AG09319 (cell line): ENCODE measurements at places on chromosomes 4 and X.

- DNase-seq = no peak
These were observed 48.7 kb upstream of the ABCG2 start for GRCh38 chr4:88207171-88207570.

DNA sequence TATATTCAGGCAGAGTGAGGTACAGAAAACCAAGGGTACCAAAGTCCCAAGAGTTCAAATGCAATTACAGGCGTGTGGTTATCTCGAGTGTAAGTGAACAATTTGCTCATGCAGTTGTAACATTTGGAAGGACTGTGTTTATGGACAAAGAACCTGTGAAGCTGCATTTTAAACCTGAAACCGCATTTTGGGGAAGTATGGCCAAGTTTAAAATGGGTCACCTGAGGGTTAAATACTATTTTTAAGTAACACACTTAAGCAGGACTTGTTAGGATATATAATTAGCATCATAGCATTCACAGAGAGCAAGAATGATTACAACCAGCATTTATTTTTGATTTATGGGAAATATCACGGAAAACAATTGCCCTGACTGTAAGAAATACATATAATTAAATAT, 79.1 kb upstream of the LCORL start:
- no peak for DNase-seq

GRCh38 chrX:149274516-149275105, 230.5 kb downstream of the IDS start:
- DNase-seq = no peak

DNA sequence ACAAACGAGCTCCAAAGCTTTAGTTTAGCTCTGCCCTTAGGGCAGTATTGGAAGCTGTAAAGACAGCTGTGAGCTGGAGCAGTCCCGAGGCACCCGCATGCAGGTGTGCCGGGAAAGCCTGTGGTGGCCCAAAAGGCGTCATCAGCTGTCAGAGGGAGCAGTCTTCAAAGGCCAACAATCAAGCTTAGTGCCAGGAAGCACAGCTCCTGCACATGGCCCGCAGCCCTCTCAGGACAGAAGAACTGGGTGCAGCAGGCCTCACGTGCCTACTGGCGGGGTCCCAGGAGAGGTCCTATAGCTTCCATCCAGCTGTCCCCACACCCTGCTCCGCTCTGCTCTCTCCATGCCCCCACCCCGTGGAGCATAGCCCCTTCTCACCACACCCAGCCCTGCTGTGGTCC, 92.2 kb upstream of the TRIM2 start:
- no peak for DNase-seq

- no peak for DNase-seq
These were observed 44.1 kb downstream of the SLC16A2 start for GRCh38 chrX:74465424-74465823.

GRCh38 chrX:120462370-120462769, 6.7 kb downstream of the LAMP2 start:
- no peak for DNase-seq

GRCh38 chr4:181956512-181956911, 286.7 kb upstream of the TENM3 start:
- no peak for DNase-seq

DNA sequence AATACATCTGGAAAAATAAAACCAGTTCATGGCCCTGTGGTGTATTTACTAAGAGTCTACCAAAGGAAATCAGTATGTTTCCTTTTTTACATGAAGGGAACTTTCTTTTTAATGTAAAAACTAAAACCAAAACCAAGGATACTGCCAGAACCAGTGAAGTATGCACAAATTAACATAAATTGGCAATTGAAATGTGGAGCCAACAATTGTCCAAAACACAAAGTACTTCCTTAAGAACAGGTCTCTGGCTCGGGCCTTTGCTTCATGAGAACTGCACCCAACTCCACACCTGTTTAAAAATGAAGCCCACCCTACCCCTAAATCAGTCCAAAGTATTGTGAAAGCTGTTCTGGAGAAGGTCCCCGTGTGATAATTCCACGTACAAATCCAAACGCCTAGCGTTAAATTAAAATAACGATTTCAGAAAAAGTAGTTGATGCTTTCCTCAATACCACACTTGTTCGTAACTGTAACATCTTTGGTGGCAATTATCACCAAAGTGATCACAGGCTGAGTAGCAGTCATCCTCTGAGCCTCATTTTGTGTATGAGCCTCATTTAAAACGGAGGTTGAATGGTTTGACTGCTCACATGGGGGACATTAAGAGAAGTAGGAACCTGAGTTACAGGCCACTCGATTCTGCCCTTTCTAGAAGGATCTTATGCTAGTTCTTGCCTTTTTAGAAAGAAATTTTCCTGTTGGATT, 93.0 kb downstream of the GEMIN8 start:
- no peak for DNase-seq

- DNase-seq = no peak
These were observed at the start of gene LONRF3 for GRCh38 chrX:118974088-118974907. Gene LONRF3 (plus strand): TSS chrX:118974618. CDS start chrX:118974781, 163 bp downstream.

DNA sequence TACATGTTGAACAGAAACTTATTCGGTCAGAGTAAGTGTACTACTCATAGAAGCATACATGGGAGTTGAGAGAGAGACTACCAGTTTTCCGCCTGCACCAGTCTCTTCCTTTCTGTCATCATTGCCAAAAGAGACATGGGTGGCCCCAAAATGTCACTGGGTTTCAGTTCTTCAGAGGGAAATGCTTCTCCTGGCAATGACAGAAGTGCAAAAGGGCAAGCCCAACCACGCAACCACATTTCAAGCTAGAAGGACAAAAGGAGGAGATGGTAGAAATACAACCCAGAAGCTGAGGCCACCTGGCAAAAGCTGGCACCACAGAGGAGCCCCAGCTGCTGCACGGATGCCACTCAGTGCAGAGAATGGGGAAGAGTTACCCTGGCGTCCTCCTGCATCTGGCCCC, 320.1 kb downstream of the BCOR start:
- DNase-seq = no peak

GRCh38 chrX:148316446-148316845, 184.0 kb upstream of the AFF2 start:
- no peak for DNase-seq

- no peak for DNase-seq
These were observed 9.3 kb downstream of the SORCS2 start for GRCh38 chr4:7201420-7202305.

GRCh38 chrX:112108145-112108544, 25.6 kb upstream of the TRPC5 start:
- no peak for DNase-seq

DNA sequence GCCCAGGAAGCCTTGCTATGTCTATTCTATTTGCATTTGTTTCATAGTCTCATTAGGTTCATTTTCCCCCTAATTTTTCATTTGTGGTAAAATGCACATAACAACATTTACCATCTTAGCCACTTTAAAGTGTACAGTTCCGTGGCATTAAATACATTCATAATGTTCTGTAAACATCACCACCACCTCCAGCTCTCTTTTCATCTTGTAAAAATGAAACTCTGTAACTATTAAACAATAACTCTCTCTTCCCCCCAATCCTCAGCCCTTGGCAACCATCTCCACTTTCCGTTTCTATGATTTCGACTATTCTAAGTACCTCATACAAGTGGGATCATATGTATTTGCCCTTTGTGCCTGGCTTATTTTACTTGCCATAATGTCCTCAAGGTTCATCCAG, 19.9 kb downstream of the ARHGEF38 start:
- DNase-seq = no peak

DNA sequence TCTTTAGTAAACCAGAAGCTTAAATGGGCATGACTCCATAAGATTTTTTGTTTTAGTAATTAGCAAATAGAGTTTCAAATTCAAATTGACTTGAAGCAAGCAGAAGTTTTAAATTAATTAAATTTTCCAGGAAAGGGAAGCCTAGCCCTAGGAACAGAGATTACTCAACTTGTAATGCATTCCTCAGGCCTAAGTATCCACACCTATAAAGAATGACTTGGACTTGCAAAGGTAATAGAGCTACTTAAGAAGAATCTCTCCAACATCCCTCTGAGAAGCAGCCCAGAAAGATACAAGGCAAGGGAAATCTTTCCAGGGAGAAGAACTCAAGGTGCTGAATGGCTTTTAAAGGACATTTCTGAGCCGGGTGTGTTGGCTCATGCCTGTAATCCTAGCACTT, 16.9 kb upstream of the TMPRSS11E start:
- no peak for DNase-seq

DNA sequence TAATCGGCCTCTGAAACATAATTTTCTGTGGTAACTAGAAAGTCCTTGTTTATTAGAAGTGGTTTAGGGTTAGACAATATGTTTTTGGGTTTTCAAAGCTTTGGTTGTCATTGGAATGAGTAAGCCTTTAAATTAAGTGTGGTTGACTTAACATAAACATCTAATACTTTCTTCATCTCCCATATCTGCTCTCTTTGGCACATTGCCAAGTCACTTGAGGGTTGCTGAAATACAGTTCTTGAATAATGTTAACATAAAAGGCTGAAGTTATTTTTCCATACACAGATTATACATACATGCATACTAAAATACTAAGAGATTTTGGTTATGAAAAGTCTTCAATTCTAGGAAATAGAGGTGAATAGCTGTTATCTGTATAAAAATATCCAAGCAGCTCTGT, 241.7 kb upstream of the BMP3 start:
- no peak for DNase-seq

GRCh38 chr4:101224358-101225218, 122.7 kb downstream of the PPP3CA start:
- DNase-seq = no peak

DNA sequence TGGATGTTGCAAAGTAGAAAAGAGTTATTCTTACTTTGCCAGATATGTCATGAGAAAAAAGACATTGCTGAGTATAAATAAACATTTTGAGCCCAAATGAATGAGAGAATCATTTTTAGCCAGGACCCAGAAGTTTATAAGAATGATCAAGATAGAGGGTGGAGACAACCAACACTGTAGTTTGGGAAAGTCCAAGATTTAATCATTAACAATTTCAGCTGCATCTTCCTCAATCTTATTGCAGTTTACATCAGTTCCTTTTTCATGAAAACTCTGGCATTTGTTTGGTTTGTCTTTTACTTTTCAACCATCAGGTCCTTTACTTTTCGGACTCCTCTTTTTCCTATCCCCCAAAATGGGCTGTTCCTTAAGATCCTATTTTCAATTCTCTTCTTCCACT, 645.9 kb downstream of the ANKRD50 start:
- DNase-seq = no peak

DNA sequence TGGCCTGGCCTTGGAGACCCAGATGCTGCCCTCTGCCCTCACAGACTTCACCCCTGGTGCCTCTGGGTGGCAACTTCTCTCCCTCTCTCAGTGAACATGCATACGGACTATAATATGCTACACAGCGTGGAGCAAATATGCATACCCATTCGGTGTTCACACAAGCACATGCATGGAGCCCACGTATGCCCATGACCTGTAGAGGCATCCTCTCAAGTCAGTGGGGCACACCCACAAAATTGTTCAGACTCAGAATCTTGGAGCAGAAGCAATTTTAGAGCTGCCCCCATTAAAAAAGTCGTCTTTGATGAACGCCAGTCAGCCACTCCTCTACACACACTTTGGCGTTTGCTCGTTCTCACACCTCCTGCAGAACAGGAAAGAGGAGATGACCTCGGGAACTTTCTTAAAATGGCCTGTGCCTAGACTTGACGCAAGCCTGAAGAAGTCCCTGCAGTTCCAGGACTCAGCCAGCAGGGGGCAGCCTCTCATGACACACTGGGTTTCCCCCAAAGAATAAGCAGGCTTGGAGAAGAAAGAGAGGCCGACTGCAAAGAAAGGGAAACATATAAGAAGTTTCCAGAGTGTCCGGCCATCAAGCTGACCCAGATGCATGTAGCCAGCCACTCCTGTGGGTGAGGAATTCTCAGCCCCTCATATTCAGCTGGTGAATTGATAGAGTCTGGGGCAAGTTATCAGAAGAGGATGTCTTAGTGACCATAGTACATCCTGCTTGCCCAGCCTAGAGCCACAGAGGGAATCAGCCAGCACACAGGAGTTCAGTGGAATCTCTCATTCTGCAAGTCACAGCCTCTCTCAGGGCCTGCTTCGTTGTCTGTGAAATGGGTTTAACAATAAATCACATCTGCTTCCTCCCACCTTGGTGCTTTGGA, 17.3 kb downstream of the APLN start:
- peak; percentile 34 for DNase-seq

DNA sequence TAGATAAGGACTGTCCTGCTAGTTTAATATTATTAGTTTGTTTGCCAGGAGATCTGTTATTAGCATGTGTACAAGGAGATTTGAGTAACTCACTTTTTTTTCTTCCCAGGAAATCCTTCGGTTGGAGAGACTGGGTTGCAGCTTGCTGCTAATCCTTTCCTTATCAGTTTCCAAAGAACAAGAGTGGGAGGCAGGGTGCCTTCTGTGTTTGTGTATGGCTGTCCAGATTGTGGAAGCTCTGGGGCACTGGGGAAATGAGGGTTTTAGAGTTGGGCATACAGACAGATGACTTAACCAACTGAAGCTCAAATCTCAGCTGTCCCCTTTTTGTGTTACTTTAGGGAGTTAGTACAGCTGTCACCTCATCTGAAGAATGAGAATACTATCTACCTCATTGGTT, 12.6 kb upstream of the SUPT20HL1 start:
- no peak for DNase-seq
